ENCODE measurements at places on chromosomes 3 and 15. TPM values are rescaled to one million over a fixed set of nuclear protein-coding genes. Genes with fewer than 3 reads are reported as not detected.

The TEX55 gene
- total RNA-seq: not detected

GRCh38 chr15:29110176-29110575, 159.4 kb downstream of the NSMCE3 start:
- no peaks in the 10 kb centered on the region for H3K4me1 ChIP-seq
- no peak overlapping the region for H3K4me3 ChIP-seq
- no peak overlapping the region for H3K27ac ChIP-seq
- DNase-seq: no peak
- peaks cover 3% of the 10 kb centered on the region for H3K27me3 ChIP-seq

GRCh38 chr3:152977366-152977765, 142.4 kb downstream of the P2RY1 start:
- H3K27me3 ChIP-seq: peaks cover 7% of the 10 kb centered on the region
- H3K36me3 ChIP-seq: no peaks in the 10 kb centered on the region
- no peak overlapping the region for H3K4me3 ChIP-seq
- H3K4me1 ChIP-seq: no peaks in the 10 kb centered on the region
- DNase-seq: no peak

- peak overlapping the region; percentile 89 for H3K27ac ChIP-seq
- DNase-seq: peak; percentile 60
- peaks cover 64% of the 10 kb centered on the region for H3K36me3 ChIP-seq
- H3K4me1 ChIP-seq: peaks cover 85% of the 10 kb centered on the region
- H3K4me3 ChIP-seq: no peak overlapping the region
Observed at GRCh38 chr3:5195605-5196004, 8.1 kb downstream of the EDEM1 start.

GRCh38 chr3:133821767-133822638, 16.4 kb downstream of the SRPRB start:
- peaks cover 43% of the 10 kb centered on the region for H3K36me3 ChIP-seq
- no peak overlapping the region for H3K27ac ChIP-seq
- peaks cover 2% of the 10 kb centered on the region for H3K4me1 ChIP-seq
- no peak overlapping the region for H3K4me3 ChIP-seq
